ENCODE measurements at places on chromosomes 12 and 14.
A peak's percentile ranks its signal among the peaks of the same experiment; 100 is the strongest.

- peak; percentile 31 for DNase-seq
Observed at GRCh38 chr12:120710031-120710804, at the start of gene UNC119B. Gene UNC119B (plus strand): TSS chr12:120710458. CDS start chr12:120710475, 17 bp downstream.

- no peak for DNase-seq
Observed at GRCh38 chr12:100481021-100481420, 7.4 kb downstream of the NR1H4 start.

GRCh38 chr12:30953257-30953656 lies 26.7 kb downstream of the TSPAN11 start:
- no peak for DNase-seq

DNA sequence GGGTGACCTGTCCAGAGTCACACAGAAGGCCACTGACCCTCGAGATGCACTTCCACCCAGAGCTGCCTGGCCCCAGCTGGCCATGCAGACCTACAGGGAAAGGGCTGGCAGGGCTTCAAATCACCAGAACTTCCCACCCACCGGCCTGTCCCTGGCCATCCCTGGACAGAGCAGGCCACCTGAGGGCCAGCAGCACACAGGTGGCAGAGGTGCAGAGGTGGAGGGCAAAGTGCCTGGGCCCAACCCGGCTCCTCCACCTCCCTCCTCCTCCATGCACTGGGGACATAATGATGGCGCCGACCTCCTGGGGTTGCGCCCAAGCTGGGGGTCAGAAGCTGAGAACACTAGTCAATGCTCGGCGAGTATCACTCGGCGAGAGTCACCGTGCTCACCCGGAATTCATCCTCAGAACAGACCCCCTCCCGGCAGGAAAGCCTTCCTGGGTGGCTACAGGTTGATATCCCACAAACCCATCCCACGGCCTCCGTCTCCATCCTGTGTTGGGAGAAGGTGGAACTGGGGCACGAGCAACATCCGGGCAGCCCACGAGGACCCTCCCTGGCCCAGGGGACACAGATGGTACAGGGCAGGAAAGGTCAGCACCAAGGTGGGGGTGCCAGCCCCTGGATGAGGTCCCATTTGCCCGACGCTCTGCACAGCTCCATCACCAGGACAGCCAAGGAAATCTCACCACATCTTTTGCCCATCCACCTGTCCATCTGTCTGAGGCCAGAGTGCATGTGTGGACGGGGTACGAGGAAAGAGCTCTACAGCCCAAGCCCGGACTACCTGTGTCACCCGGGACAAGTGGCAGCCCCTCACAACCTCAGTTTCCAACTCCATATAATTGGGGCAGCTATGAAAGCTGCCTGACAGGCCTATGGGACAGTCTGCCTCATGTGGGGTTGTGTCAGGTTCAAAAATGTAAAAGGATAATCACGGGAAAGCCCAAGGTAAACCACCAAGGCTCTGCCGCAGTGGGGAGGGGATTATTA lies 10.8 kb downstream of the BEGAIN start:
- DNase-seq, result no peak

DNA sequence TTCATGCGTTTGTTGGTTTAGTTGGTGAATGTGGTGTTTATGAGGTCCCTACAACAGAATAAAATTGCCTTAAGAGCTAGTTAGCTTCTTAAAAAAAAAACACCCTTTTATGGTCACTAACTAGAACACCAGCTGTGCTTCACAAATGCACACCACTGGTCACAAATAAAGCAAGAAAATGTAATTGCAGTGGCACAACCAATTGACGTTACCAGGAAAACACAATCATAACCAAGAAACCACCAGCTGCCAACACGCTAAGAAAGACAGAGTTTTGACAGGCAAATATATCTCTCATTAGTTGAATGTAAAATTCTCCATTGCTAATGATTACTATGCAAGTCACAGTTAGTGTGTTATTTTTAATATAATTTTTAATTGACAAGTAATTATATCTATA lies 389.9 kb downstream of the ADAMTS20 start:
- DNase-seq, result no peak

DNA sequence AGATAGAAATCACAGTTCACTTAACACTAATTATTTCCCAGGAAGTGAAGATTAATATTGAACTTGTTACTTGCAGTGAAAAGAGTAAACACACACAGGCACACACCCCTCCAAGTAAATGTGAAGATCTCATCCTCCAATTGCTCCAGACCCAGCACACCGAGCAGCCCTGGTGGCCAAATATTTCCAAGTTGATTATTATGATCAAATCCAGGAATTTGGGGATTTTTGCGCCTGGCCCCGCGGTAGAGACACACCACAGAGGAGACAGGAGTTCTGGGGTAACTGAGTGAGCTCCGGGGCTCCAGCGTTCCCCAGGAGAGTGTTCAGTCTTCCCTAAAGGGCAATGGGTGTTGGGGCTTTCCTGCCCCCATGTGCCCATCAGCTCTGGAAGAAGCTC lies 431.5 kb downstream of the BCL11B start:
- DNase-seq, result no peak

GRCh38 chr12:107586256-107586970 lies 99.2 kb upstream of the PWP1 start:
- no peak for DNase-seq

- DNase-seq, result no peak
Observed at GRCh38 chr14:102822311-102822863, 45.1 kb downstream of the TRAF3 start.

DNA sequence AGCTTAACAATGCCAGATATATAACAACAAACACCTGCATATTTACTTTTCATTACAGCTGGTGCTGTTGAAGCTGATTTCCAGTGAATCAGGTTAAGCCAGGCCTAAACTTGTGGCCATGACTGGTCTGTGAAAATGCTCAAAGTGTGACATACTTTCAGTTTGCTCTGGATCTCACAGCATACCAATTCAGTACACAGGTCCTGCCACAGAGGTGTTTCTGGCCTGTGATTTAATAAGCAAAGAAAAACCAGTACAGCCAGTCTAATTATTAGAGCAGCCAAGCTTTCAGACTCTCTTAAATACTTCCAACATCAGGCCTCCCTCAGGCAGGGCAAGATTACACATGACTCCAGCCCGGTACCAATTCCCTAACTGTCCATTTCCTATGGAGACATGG lies 27.4 kb upstream of the TMCC3 start:
- no peak for DNase-seq

- no peak for DNase-seq
Observed at GRCh38 chr12:113067987-113068935, 11.7 kb downstream of the DTX1 start.

DNA sequence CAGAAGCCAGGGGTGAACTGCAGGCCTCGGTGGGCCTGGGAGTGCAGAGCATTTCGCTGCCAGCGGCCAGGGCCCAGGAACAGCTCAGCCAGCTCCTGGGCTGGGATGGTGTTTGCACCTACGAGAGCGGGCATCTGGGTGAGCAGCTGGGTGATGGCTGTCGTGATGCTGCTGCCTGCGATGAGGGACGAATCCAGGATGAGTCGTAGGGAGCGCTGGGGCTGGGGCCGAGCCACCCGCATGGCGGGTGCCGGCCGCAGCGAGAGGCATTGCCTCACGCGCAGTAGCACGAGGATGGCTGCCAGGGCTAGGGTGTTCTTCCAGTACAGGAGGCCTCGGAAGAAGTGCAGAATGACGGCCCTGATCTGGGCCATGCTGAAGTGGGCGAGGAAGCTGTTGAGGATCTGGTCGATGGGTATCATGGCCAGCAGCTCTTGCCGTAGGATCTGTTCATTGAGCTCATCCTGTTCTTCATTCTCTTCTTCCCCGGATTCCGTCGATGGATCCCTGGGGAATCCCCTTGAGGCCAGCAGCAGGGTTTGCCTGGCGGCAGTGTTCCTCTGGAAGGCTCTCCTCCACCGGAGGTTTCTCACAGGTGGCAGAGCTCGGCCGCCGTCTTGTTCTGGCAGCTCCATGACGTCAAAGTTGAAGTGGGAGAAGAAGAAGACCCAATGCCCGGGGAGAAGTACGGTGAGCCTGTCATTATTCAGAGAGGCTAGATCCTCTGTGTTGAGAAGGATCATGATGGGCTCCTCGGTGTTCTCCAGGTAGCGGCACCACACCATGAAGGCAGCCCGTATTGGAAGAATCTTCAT lies 22.1 kb downstream of the RTL1 start:
- DNase-seq, result no peak

DNA sequence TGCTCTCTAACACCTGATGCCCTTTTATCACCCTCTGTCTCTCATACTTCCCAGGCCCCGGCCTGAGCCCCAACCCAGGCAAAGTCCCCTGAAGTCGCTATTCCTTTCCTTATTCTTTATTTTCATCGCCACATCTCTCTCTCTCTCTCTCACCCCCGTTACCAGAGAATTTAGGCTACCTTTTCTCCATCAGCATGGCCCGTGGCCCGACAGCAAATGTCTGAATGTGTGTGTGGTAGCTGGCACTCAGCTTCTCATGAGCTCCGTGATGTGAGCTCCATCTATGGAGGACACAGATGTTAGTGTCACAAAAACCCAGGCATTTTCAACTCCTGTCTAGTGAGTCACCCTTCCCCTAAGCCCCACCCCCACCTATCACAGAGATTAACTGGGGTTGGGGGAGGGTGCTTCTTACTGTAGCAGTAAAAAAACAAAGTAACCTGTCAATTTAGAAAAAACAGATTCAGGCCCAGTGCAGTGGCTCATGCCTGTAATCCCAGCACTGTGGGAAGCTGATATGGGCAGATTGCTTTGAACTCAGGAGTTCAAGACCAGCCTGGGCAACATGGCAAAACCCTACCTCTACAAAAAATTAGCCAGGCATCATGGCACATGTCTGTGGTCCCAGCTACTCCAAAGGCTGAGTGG lies 53.8 kb downstream of the VCPKMT start:
- no peak for DNase-seq

DNA sequence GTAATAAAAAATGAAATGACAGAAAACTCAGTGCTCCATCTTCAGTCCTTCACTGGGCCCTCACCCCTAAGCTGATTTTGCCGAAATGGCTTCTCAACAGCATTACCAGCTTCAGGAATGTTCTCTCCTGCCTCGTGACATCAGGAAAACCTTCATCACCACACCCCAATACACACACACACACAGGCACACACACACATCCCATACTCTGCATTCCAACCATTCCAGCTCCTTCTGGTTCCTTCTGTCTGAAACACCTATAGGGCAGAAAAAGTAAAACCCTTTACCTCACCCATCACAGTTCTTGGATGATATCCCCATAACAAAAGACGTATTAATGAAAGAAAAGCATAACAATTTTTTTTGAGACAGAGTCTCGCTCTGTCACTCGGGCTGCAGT lies 75.9 kb downstream of the CCDC60 start:
- DNase-seq, result no peak

DNA sequence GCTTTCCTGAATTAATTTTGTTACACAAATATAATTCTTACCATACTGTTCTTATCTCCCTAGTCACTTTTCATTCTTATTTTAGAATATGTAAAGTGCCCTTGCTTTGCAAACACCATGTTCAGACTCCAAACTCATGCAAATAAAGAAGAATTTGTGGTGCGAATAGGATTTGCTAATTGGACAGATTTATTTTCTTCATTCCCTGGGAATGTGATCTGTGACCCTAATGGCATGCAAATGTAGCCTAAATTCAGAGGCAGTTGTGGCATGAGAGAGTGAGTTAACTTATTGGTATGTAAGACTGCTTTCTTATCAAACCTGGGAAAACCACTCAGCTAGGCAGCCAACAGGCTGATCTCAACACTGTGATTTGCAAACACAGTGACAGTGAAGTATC lies 10.0 kb downstream of the CAPZA3 start:
- no peak for DNase-seq

GRCh38 chr14:31395119-31395518 lies 25.2 kb downstream of the HEATR5A start:
- DNase-seq, result no peak

DNA sequence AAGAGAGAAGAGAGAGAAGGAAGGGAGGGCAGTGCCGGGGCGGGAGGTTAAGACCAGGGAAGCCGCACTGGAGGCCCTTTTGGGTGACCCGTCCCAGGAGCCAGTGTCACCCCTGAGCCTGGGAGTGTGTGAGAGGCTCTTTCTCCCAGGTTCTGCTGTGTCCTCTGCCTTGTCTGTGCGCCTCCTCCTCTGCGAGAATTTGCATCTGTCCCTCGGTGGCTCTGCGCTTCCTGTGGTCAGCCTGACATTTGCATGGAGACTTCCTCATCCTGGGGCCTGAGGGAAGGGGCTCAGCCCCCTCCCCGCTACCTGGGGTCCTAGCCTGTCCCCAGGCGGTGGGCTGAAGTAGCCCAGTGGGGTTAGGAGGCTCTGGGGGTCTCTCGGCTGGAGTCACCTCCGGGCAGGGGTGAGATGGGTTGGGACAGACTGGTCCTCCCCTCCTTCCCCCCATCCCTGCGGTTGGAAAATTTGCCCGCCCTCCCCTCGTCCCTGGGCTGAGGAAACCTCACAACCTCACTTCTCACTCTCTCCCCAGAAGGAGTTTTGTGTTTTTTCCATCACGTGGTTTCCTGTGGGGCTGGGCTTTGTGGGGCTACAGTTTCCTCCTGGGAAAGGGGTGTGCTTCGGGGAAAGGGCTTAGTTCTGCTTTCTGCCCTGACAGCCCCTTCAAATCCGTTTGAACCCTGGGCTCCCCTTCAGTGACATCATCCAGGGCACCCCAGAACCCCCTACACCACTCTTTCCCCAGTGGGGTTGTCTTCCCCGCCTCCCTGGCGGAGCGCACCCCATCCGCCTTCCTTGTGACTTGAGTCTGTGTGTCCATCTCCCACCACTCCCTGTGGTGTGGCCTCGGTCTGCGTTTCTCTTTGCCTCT lies 2.5 kb downstream of the PTPN6 start:
- DNase-seq, result peak; percentile 33

DNA sequence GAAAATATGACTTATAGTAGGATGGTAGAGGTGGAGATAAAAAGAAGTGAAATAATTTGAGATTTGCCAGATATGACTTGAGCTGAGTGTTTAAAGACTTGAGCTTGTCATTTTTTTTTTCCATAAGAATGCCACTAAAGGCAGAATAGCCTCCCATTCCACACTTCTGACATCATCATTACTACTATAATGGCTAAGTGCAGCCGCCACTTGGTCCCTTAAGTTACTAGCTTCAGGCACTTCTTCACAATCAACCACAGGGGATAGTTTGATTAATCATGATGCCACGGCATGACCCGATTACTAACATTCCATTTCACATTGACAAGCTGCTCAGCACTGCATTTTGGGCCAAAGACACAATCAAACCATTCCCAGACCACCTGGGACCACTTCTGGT lies 127.9 kb downstream of the EFCAB11 start:
- DNase-seq, result no peak

- no peak for DNase-seq
Observed at GRCh38 chr12:53413485-53414204, 10.0 kb upstream of the AMHR2 start.
